MG63 (cell line): ENCODE measurements at places on chromosomes 7 and 10. TPM values are rescaled to one million over a fixed set of nuclear protein-coding genes. Genes with fewer than 3 reads are reported as not detected.
A peak's percentile ranks its signal among the peaks of the same experiment; 100 is the strongest.

Gene AGR3
- not detected in 2 replicates for total RNA-seq

Gene ADAM12
- 15.3 and 15.8 TPM in 2 replicates for total RNA-seq

Gene TDRD1
- total RNA-seq: not detected in 2 replicates

DNA sequence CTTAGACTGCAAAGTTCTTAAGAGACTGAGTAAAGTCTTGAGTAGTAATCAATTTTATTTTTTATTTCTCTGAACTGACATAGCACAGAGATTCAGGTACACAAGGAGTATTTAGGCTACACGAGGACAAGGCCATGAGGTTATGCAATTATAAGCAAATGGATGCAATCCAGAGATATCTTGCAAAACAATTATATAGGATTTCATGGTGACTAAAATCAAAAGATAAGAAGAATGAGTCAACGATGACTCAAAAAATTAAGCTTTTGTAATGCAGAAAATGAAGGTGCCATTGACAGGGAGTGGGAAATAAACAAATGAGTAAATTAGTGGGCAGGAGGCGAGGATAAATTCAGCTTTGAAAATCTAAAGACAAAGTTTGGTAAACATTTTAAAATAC is 66.7 kb upstream of the MYO3A start:
- DNase-seq: no peak

- DNase-seq: peak; percentile 60
These were observed 45.5 kb downstream of the DPYSL4 start for GRCh38 chr10:132232023-132232951.

DNA sequence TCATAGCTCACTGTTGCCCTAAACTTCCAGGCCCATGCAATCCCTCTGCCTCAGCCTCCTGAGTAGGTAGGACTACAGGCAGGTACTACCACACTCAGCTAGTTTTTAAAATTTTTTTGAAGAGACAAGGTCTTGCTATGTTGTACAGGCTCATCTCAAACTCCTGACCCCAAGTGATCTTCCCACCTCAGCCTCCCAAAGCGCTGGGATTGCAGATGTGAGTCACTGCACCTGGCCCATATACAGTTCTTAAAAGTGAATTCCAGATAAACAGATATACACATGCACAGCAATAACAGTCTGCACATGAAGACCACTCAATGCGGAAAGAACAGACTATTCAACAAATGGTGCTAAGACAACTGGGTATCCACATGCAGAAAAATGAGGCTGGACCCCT is 67.8 kb downstream of the SRPK2 start:
- DNase-seq: no peak

DNA sequence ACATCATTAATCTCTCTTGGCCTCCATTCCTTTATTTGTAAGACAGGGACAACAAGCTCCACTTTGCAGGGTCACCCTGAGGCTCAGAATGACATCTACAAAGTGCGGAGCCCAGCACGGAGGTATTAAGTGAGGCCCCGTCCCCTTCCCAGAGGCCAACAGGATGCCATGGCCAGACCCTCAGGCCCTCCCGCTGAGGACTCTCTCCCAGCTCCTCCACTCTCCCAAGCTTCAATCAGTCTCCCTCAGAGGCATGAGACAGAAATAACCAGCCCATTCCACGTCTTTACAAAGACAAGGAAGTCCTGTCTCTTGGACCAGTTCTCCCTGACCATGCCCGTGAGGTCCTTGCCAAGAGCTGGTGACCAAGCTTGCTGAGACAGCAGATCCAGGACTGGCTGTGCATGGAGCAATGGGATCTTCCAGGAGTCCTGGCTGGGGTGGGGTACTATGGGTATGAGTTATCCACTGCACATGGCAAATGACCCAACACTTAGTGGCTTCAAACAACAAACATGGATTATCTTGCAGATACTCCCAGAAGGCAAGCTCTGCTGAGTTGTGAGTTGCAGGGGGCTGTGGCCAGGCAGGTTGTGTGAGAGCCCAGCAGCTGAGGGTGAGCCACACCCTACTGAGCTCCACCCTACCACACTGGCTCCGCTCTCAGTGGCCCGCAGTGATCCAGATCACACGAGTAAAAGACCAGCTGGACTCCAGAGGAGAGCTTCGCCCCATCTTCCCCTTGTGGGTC is 4.3 kb upstream of the PPIF start:
- DNase-seq: peak; percentile 90
